ENCODE measurements at places on chromosomes 5 and 9.

DNA sequence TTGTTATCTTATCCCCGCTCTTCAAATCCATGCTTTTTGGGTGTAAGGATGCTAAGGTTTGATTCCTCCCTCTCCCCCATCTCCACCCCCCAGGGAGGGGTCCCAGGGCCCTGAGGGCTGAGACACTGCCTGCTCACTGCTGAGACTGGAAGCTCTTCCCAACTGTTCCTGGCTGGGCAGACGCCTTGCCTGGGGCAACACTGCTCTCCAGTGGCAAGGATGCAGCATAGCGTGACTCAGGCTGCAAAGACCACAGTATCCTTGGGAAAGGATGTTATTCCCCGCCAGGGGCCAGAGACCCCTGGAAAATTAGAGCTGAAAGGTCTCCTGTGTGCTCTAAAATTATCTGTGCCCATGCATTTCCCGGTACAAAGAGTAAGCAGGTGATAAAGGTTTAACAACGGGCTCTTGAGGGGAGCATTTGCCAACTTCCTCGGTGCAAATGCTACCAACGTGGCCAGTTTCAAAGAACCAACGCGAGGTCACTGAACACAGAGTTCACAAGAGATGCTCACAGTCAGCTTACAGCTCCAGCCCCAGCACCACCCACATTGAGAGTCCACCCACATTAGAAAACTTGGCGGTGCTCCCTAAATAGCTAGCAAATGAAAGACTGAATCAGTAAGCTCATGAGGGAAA lies 271.9 kb downstream of the NSG2 start:
- DNase-seq = peak; percentile 27

DNA sequence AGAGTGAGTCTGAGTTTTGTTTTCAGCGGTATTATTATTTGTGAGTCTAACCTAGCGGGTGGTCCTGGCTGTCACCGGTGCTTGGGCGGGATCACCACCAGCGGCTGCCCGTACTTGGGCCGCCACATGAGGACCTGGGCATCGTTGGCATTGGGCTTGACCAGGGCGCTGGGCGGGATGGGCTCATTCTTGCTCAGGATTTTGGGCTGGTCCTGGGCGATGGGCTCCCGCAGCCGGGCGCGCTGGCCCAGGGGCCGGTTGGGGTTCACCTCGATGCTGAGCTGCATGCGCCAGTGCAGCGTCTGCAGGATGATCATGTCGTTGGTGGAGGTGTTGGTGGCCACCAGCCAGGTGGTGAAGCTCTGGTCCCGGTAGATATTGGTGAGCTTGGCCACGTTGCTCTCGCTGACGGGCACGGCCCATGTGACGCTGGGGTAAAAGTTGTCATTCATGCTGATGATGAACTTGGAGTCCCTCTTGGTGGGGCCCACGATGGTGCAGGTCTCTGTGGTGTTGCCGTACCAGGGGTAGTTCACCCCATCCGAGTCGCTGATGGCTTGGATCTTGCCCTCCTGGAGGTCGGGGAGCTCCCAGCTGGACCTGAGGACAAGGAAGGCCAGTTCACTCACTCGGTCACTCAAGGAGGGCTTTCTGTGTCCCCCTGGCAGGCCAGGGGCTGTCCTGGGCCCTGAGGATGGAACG lies 15.4 kb downstream of the FAM78A start:
- DNase-seq = no peak

GRCh38 chr5:3209918-3210317 lies 385.7 kb upstream of the IRX1 start:
- DNase-seq = no peak

DNA sequence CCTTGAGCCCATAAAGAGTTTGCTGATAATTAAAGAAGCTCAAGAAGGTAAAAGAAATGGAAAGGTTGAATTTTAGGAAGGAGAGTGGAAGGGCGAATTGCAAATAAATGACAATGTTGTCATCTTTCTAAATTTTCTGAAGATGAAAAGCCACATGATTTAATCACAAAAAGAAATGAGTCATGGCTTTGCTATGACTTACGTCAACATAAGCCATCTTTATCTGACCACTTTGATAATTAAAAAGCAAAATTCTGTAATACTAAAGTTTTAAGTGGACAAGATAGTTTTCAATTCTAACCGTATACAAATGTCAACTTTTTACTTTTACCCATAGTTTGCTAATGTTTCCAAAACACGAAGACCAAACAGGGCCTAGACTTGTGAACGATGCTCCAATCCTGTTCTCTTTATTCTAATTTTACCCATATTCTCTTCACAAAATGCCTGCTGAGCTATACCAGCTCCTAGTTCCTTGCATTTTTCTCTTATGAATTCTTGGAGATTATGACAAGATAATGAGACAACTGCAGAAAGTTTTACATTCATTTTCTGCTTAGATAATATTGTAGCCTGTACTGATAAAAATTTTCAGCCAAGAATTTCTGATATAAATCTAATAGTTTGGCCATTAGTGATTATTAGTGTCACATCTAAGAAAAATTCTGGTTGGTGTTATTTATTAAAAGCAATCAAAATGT lies 21.8 kb upstream of the PRUNE2 start:
- DNase-seq = no peak

DNA sequence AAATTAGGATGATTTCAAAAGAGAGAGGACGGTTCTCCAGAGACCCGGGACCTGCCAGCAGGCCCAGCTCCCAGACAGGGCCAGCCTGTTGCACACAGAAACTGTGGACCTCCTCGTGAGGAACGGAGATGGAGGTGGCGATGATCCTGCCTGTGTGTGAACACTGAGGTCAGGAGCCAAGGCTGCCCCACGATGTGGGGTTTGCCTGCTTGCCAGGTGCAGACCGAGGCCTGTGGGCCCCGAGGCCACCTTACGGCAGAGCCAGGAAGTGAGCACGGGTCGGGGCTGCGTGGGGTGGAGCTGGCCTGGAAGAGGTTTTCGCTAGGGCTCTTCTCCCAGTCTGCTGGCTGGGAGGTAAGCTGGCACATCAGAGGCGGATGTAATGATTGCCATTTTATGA lies 4.3 kb downstream of the FAM163B start:
- no peak for DNase-seq

- DNase-seq = no peak
Observed at GRCh38 chr5:159047086-159047485, 52.6 kb downstream of the EBF1 start.

- peak; percentile 23 for DNase-seq
Observed at GRCh38 chr5:33257807-33258429, 182.8 kb upstream of the TARS1 start.

DNA sequence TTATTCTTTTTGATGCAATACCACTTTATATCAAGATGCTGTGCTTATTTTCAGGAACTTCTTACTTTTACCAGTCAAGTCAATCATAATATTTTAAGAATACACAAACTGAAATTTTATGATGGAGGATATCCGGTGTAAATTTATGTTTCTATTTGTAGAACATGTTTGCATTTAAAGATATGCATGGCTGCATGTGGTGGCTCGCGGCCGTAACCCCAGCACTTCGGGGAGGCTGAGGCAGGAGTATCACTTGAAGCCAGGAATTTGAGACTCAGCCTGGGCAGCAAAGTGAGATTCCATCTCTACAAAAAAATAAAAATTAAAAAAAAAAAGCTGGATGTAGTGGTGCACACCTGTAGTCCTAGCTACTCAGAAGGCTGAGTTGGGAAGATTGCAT lies 73.5 kb upstream of the ALDH1A1 start:
- no peak for DNase-seq

GRCh38 chr5:150556106-150556505 lies 48.2 kb downstream of the NDST1 start:
- no peak for DNase-seq

- DNase-seq = no peak
Observed at GRCh38 chr5:38916802-38917201, 71.0 kb downstream of the OSMR start.

- DNase-seq = no peak
Observed at GRCh38 chr5:175356428-175356827, 87.6 kb downstream of the DRD1 start.

- no peak for DNase-seq
Observed at GRCh38 chr5:17355586-17356346, 138.3 kb downstream of the BASP1 start.

GRCh38 chr9:127862075-127863011 lies 7.9 kb upstream of the ENG start:
- DNase-seq = peak; percentile 84

- DNase-seq = no peak
Observed at GRCh38 chr5:40762705-40763104, 6.9 kb upstream of the TTC33 start.

GRCh38 chr9:69279084-69279731 lies 45.8 kb upstream of the ENTREP1 start:
- no peak for DNase-seq

DNA sequence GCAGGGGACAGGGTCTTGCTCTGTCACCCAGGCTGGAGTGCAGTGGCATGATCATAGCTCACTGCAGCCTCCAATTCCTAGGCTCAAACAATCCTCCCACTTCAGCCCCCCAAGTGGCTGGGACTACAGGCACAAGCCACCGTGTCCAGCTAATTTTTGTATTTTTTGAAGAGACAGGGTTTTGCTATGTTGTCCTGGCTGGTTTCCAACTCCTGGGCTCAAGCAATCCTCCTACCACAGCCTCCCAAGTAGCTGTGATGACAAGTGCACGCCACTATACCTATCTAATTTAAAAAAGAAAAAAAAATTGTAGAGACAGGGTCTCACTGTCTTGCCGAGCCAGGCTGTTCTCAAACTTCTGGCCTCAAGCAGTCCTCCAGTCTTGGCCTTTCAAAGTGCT lies 31.6 kb upstream of the LECT2 start:
- DNase-seq = peak; percentile 32

DNA sequence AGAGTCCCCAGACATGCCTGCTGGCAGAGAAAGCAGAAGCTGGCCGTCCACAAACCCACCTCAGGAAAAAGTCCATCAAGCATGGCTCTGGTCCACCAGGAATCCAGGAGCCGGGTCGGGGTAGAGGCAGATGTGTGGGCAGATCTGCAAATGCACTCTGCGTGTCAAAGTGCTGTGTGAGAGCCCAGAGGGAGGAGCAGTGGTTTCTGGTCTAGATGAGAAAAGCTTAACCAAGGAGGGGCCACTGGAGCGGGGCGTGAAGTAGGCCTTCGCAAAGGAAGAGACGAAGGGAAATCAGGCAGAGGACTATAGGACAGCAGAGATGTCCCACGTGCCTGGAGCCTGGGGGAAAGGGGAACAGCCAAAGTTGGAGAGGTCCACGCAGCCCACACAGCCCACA lies 40.0 kb downstream of the TTLL11 start:
- peak; percentile 44 for DNase-seq

DNA sequence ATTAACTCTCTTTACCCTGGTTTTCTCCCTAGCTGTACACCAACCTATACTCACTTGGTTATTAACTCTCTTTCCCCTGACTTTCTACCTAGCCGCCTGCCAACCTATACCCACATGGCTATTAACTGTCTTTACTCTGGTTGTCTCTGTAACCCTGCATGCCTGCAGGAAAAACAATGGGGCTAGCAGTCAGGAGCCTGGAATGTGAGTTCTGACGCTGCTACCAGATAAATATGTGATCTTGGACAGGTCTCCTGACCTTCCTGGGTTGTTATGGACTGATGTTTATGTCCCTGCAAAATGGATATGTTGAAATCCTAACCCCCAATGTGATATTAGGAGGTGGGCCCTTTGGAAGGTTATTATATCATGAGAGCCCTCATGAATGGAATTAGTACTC lies 119.2 kb downstream of the SMARCA2 start:
- DNase-seq = no peak

- no peak for DNase-seq
Observed at GRCh38 chr5:170590566-170590965, 86.7 kb downstream of the KCNIP1 start.

DNA sequence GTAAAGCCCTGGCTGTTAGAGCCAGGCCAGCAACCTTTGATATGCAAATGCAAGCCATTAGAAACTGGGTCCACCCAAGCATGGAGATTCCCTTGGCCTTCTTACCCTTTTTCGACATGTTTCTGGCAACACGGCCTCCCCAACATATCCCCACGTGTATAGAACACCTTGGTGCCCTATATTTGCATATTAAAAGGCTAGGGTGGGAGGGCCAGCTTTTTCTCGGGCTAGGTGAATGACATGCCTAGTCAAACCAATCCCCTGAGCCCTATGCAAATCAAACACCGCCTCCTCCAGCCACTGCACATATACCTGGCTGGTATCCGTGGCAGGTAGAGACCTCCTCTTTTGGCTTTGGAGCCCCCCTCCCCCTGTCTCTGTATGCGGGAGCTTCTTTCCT lies 55.6 kb upstream of the ZFR start:
- no peak for DNase-seq

DNA sequence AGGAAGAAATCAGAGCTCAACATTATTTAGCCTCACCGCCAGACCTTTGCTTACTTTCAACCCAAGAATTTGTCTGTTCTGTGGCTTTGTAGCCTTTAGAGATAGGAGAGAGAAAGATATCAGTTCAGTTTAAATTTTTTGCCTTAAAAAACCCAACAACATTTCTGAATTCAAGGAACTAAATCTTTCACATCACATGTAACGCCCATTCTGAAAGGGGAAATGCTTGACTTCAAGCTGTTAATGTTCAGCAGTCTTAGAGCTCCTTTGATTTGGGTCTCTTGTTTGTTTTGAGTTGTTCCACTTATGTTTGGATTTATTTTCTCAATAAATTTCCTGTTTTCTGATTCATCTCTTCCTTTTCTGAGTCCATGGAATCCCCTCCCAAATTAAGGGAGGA lies 294.5 kb downstream of the ARHGAP26 start:
- peak; percentile 15 for DNase-seq

DNA sequence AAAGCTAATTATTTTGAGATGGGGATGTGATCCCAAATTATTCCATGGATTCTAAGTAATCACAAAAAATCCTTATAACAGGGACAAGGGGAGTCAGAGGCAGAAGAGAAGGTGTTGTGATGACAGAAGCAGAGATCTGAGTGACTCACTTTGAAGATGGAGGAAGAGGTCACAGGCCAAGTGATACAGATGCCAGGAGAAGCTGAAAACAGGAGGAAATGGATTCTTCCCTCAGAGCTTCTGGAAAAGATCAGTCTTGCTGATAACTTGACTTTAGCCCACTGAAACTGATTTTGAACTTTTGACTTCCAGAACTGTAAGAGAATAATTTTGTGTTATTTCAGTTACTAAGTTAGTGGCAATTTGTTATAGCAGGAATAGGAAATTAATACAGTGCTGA lies 105.3 kb downstream of the GCNT1 start:
- no peak for DNase-seq

GRCh38 chr5:175021841-175022625 lies 297.7 kb downstream of the MSX2 start:
- no peak for DNase-seq

DNA sequence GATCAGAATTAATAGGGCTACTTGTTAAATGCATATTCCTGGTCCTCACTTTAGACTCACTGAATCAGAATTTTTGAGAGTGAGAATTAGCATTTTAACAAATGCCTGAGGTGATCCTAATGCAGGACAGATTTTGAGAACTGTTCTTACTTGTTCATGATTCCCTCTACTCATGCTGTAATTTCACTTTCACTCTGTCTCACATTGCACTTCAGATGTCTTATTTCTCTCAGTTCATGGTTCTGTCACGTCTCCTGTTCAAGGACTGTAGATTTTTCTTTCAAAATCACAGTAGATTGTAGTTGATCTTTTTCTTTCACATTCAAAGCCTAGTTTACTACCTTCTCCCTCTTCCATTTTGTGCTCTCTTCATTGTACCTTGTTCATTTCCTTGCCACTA lies 54.3 kb downstream of the ADGRV1 start:
- DNase-seq = no peak

Measured in hematopoietic multipotent progenitor cell treated with erythropoietin and hydrocortisone succinate and interleukin-3 and kit ligand, for 6 days (in vitro differentiated cells).